Psoas muscle (tissue), 8 donors: ENCODE measurements at places on chromosomes 2 and 18. TPM values are rescaled to one million over a fixed set of nuclear protein-coding genes. Genes with fewer than 3 reads are reported as not detected.

GRCh38 chr2:175227393-175227792, 45.9 kb upstream of the ATP5MC3 start:
- H3K27me3 ChIP-seq = peaks cover 4% of the 10 kb centered on the region
- no peak overlapping the region for H3K27ac ChIP-seq
- no peak for DNase-seq
- H3K36me3 ChIP-seq = no peaks in the 10 kb centered on the region
- no peaks in the 10 kb centered on the region for H3K4me1 ChIP-seq

The GAREM2 gene
- 3.3 TPM for total RNA-seq

The MGAT4A gene
- 10.0 TPM for total RNA-seq

DNA sequence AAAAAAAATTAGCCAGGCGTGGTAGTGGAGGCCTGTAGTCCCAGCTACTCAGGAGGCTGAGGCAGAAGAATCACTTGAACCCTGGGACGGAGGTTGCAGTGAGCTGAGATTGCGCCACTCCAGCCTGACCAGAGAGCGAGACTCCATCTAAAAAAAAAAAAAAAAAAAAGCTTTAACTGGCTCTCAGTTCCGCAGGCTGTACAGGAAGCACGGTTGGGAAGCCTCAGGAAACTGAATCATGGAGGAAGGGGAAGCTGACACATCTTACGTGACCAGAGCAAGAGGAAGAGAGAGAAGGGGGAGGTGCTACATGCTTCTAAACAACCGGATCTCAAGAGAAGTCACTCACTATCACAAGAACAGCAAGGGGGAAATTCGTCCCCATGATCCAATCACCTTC, 505.6 kb upstream of the SLC8A1 start:
- no peaks in the 10 kb centered on the region for H3K4me1 ChIP-seq
- DNase-seq = no peak
- no peaks in the 10 kb centered on the region for H3K36me3 ChIP-seq
- H3K4me3 ChIP-seq = no peak overlapping the region

DNA sequence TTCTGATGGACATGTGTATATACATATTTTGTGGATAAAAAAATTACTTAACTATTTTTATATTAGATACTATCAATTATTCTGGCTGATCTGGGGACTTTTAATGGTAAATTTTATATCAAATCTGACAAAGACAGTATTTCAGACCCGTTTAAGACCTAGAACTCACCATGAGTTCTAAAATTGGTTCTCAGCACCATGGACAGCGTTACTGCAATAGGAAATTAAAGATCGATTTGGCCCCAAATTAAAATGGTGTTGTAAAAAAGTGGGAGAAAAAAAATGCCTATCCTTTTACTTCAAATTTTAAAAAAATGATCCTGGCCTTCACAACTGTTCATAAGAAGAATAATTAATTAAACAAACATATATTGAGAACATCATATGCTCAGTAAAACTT, 919 bp upstream of the SCN2A start:
- H3K27me3 ChIP-seq = no peaks in the 10 kb centered on the region
- no peak for DNase-seq
- no peak overlapping the region for H3K27ac ChIP-seq
- no peaks in the 10 kb centered on the region for H3K36me3 ChIP-seq
- no peak overlapping the region for H3K4me3 ChIP-seq
- no peaks in the 10 kb centered on the region for H3K4me1 ChIP-seq

DNA sequence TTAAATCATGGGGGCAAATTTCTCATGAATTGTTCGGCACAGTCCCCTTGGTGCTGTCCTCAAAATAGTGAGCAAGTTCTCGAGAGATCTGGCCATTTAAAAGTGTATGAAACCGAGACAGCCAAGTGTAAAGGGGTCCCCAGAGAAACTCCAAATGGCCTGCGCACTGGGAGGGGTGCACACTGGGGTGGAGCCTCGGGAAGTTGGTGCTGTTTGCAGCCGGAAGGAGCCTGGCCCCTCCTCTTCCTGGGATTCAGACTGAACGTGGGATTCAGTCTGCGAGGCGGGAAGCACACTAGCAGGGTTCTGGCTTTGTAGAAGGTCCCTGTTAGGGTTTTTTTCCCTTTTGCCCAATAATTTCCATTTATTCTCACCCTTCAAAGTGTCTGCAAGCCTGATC, 48.8 kb downstream of the RABL2A start:
- H3K27ac ChIP-seq = peak overlapping the region; percentile 41
- no peaks in the 10 kb centered on the region for H3K27me3 ChIP-seq
- no peaks in the 10 kb centered on the region for H3K36me3 ChIP-seq
- H3K4me1 ChIP-seq = no peaks in the 10 kb centered on the region
- H3K4me3 ChIP-seq = no peak overlapping the region
- DNase-seq = peak; percentile 61

- H3K4me1 ChIP-seq = no peaks in the 10 kb centered on the region
- no peaks in the 10 kb centered on the region for H3K27me3 ChIP-seq
- no peak overlapping the region for H3K27ac ChIP-seq
- H3K36me3 ChIP-seq = no peaks in the 10 kb centered on the region
- H3K4me3 ChIP-seq = no peak overlapping the region
- DNase-seq = no peak
Measured at GRCh38 chr2:73908689-73909652, 16.2 kb downstream of the ACTG2 start.

DNA sequence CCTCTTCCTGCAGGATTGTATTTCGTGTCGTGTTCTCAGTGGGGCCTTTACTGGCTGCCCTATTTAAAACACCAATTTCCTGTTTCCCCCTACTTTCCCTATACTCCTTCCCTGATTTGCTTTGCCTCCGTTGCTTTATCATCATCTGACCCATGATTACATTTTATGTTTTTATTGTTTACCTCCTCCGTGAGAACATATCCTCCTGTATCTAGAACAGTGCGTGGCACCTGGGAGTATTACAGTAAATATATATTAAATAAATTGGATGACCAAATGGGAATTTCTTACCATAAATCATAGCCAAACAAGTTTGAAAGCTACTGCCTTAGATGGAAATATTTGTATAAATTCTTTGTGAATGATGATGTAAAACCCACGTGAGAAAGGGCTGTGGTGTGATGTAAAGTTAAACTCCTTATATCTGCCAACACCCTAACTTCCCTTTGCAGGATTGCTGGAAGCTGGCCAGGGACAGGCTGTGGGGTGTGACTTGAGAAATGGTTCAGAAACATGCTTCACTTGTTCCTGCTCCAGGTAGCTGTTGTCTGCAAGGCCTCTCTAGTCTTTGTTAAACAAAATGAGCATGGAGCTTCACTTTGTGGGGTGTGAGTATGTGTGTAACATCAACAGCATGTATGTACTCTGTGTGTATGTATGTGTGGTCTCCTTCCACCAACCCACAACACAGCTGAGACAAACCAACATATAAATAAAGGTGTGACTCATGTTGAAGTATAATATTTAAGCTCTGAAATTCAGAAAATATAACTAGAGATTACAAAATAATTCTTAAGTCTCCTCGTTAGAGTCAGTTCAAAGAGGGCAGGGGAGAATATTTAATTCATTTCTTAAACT, 40.3 kb downstream of the LHCGR start:
- H3K4me3 ChIP-seq = no peak overlapping the region
- H3K4me1 ChIP-seq = no peaks in the 10 kb centered on the region
- H3K27me3 ChIP-seq = no peaks in the 10 kb centered on the region
- DNase-seq = no peak
- no peak overlapping the region for H3K27ac ChIP-seq

GRCh38 chr18:61808286-61808685, 84.5 kb downstream of the RNF152 start:
- H3K36me3 ChIP-seq = no peaks in the 10 kb centered on the region
- no peak overlapping the region for H3K4me3 ChIP-seq
- no peak overlapping the region for H3K27ac ChIP-seq
- no peaks in the 10 kb centered on the region for H3K27me3 ChIP-seq

DNA sequence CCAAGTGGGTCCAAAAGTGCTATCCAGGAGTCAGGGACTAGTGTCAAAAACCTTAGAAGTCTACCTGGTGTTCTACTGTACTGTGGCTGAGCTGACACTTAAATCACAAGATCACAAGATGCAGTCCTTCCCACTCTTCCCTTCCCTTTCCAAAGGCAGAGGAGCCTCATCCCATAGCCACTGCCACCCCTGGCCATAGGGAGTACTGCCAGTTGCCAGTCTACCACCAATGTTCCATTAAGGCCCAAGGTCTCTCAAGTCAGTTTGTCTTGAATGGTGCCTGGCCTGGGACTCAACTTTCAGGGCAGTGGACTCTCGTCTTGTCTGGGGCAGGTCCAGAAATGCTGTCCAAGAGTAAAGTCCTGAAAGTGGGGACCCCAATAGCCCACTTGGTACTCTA, 585.6 kb downstream of the NUP35 start:
- no peak for DNase-seq
- H3K27ac ChIP-seq = no peak overlapping the region
- no peaks in the 10 kb centered on the region for H3K27me3 ChIP-seq
- no peak overlapping the region for H3K4me3 ChIP-seq

The SNORC gene
- 0.56 TPM for total RNA-seq

DNA sequence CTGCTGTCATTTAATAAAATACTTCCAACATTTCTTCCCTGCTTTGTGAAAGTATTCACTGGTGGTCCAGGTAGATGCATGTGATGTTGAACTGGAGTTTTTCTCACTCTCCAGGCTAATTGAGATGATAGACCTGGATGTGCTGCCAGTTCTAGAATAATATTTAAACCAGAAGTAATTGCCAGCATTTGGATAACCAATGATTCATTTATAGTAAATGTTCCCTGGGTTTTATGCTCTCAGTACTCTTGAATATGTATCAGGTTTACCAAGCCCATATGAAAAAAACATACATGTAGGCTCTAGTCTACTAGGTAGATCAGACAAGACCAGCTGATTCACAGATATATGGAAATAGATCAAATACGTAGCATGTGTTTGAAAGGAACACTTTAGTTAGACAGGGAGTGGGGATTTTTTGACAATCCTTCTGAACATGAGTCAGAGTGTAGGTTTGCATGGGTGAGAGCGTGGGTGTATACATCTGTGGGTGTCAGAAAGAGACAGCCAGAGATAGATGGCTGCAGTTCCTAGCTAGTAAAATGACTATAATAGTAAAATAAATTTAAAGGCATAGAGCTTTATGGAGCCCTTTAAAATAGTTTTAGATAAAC, 115.1 kb downstream of the NAB1 start:
- no peaks in the 10 kb centered on the region for H3K36me3 ChIP-seq
- no peak for DNase-seq

GRCh38 chr2:66472225-66472843, 37.4 kb downstream of the MEIS1 start:
- H3K27ac ChIP-seq = no peak overlapping the region
- DNase-seq = no peak
- no peaks in the 10 kb centered on the region for H3K36me3 ChIP-seq
- H3K4me3 ChIP-seq = no peak overlapping the region
- H3K27me3 ChIP-seq = no peaks in the 10 kb centered on the region

- H3K27me3 ChIP-seq = no peaks in the 10 kb centered on the region
- no peaks in the 10 kb centered on the region for H3K4me1 ChIP-seq
- no peak overlapping the region for H3K4me3 ChIP-seq
- H3K27ac ChIP-seq = no peak overlapping the region
Measured at GRCh38 chr2:33378556-33379210, 97.8 kb upstream of the RASGRP3 start.

The RNPEPL1 gene
- total RNA-seq = 59.4 TPM

GRCh38 chr2:31476511-31477180, 62.1 kb upstream of the XDH start:
- no peak for DNase-seq
- H3K4me1 ChIP-seq = no peaks in the 10 kb centered on the region
- no peaks in the 10 kb centered on the region for H3K27me3 ChIP-seq
- H3K27ac ChIP-seq = no peak overlapping the region
- no peaks in the 10 kb centered on the region for H3K36me3 ChIP-seq

- DNase-seq = no peak
- H3K27me3 ChIP-seq = no peaks in the 10 kb centered on the region
- no peak overlapping the region for H3K4me3 ChIP-seq
- no peak overlapping the region for H3K27ac ChIP-seq
- no peaks in the 10 kb centered on the region for H3K36me3 ChIP-seq
Measured at GRCh38 chr2:62001431-62001830, 96.0 kb downstream of the COMMD1 start.

GRCh38 chr2:150101947-150102346, 385.5 kb downstream of the RND3 start:
- no peaks in the 10 kb centered on the region for H3K27me3 ChIP-seq
- no peak overlapping the region for H3K27ac ChIP-seq
- no peak for DNase-seq
- H3K4me3 ChIP-seq = no peak overlapping the region
- H3K4me1 ChIP-seq = no peaks in the 10 kb centered on the region
- H3K36me3 ChIP-seq = no peaks in the 10 kb centered on the region

The CNTNAP5 gene
- total RNA-seq = not detected

The SNTG2 gene
- 1.2 TPM for total RNA-seq

GRCh38 chr18:7170292-7170691, 52.7 kb upstream of the LAMA1 start:
- no peaks in the 10 kb centered on the region for H3K36me3 ChIP-seq
- H3K4me1 ChIP-seq = no peaks in the 10 kb centered on the region
- no peak for DNase-seq

- DNase-seq = no peak
- no peak overlapping the region for H3K27ac ChIP-seq
- peaks cover 19% of the 10 kb centered on the region for H3K4me1 ChIP-seq
- H3K4me3 ChIP-seq = no peak overlapping the region
Measured at GRCh38 chr18:79991494-79991893, 3.1 kb upstream of the TXNL4A start.

The ERFE gene
- 1.8 TPM for total RNA-seq

DNA sequence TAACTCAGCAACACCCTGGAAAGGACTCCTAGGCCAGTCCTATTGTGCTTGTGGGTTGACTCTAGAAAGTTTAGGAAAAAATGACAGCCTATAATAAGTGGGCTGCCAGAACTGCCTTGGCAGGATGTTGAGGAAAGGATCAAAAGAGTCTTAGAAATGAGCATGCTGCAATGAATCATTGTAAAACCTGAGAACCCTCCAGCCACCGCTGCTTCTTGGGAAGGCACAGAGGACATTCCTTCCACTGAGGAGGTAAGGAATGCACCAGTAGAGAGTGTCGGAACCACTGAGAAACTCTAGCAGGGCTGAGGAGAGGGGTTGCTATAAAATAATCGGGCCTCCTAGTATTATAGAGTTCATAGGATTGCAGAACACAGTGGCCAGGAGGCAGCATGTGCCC, 146.7 kb upstream of the SMIM21 start:
- no peaks in the 10 kb centered on the region for H3K4me1 ChIP-seq
- no peak overlapping the region for H3K27ac ChIP-seq
- no peaks in the 10 kb centered on the region for H3K27me3 ChIP-seq
- no peaks in the 10 kb centered on the region for H3K36me3 ChIP-seq
- DNase-seq = no peak

GRCh38 chr2:58435246-58435645, 194.1 kb upstream of the FANCL start:
- no peaks in the 10 kb centered on the region for H3K4me1 ChIP-seq
- H3K27ac ChIP-seq = no peak overlapping the region
- no peaks in the 10 kb centered on the region for H3K27me3 ChIP-seq
- no peaks in the 10 kb centered on the region for H3K36me3 ChIP-seq
- H3K4me3 ChIP-seq = no peak overlapping the region

DNA sequence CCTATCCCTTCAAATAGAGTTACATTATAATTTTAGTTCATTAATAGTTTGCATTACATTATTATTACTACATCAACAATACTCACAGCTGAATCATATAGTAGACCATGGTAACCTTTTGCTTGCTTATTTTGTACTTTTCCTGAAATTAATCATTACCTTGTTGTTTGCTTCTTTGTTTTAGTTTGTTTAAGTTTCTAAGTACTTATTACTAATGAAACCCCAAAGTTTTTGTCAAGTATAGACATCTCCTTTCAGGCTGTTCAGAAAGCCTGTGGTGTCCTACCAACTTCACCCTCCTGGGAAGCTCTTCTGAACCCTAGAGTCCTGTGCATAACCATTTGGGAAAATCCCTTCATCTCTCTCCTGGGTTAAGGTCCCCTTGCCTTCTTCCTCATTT, 43.5 kb upstream of the LAPTM4A start:
- no peaks in the 10 kb centered on the region for H3K27me3 ChIP-seq
- H3K36me3 ChIP-seq = no peaks in the 10 kb centered on the region
- no peak for DNase-seq
- H3K4me1 ChIP-seq = peaks cover 23% of the 10 kb centered on the region
